CD4-positive, alpha-beta T cell treated with Interleukin-1 beta for 1 hour (primary cell): ENCODE measurements at places on chromosomes 2 and 18.

GRCh38 chr2:156986339-156986988 lies 271.0 kb upstream of the GALNT5 start:
- DNase-seq: no peak

GRCh38 chr2:240725671-240726070 lies 34.0 kb downstream of the AQP12A start:
- DNase-seq: no peak

- DNase-seq: no peak
Measured at GRCh38 chr18:79617511-79618500, 61.8 kb upstream of the CTDP1 start.

- DNase-seq: peak; percentile 61
Measured at GRCh38 chr2:263774-264492, at the start of gene SH3YL1. Gene SH3YL1 (minus strand): TSS chr2:264032. CDS start chr2:263984, 48 bp downstream.

- DNase-seq: no peak
Measured at GRCh38 chr2:122368576-122369243, 613.3 kb downstream of the TSN start.

GRCh38 chr2:181264441-181264840 lies 192.7 kb upstream of the ITGA4 start:
- DNase-seq: no peak

- peak; percentile 49 for DNase-seq
Measured at GRCh38 chr2:240604291-240604938, 17.9 kb downstream of the CAPN10 start.

- peak; percentile 1 for DNase-seq
Measured at GRCh38 chr18:3119401-3120341, 100.1 kb downstream of the MYOM1 start.

- DNase-seq: no peak
Measured at GRCh38 chr2:1824202-1824905, 80.0 kb upstream of the PXDN start.

DNA sequence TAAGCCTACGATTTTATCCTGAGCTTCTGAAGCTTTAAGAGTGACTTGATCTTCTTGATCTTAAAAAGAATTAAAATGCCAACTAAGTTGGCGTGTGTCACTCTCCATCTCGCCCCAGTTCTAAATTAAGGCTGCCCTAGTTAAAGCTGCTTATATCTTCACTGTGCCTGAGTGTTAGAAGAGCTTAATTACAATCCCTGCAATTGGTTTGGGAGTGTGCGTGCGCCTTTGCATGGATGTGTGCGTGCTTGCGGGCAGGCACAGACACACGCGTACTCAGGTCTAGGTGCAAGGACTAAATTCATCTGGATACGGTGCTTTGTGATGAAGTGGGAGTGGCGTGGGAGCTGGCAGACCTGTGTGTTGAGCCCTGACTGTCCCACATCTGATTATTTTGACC lies 201.5 kb downstream of the FAM210A start:
- no peak for DNase-seq

DNA sequence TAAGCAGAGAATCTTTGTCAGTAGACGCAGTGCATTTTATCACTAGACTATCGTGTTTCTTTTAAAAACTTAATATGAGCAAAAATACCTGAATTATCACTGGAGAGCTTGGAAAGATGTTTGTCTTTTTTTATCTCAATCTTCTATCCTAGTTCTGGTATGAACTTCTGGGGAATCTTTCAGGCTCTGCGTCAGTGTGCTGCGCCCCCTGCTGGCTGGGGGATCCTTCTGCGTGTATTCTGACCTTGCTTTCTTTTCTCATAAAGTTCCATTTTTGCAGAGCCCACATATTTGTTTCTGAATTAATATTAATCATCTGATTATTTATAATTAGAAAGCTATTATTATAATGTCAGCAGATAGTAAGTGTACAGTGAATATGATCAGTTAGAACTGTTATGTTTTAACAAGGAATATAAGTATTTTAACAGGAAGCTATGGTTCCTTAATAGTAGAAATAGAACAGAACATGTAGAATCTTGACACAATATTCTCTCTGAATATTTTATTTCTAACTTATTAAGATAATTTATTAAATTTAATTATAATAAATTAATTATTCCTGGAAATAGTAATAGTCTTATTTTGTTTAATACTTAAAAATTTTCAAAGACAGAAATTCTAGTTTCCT lies 945.0 kb upstream of the CRIM1 start:
- DNase-seq: peak; percentile 13

DNA sequence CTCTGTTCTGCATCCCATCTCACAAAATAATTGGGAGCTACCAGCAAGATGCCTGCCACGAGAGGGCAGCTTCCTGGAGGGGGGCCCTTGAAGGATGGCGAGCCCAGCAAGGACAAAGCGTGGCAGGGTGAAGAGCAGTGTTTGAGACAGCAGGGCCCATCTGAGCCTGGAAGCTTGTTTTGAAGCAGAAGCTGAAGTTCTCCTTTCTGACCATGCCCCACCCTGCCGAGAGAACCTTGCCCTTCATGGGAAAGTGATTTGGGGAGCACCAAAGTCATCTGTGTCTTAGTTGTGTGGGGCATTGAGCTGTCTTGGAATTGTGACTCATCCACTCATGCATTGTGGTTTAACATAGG lies 216.3 kb downstream of the BCL11A start:
- DNase-seq: peak; percentile 41

- DNase-seq: no peak
Measured at GRCh38 chr2:39300044-39300978, 56.5 kb upstream of the CDKL4 start.

DNA sequence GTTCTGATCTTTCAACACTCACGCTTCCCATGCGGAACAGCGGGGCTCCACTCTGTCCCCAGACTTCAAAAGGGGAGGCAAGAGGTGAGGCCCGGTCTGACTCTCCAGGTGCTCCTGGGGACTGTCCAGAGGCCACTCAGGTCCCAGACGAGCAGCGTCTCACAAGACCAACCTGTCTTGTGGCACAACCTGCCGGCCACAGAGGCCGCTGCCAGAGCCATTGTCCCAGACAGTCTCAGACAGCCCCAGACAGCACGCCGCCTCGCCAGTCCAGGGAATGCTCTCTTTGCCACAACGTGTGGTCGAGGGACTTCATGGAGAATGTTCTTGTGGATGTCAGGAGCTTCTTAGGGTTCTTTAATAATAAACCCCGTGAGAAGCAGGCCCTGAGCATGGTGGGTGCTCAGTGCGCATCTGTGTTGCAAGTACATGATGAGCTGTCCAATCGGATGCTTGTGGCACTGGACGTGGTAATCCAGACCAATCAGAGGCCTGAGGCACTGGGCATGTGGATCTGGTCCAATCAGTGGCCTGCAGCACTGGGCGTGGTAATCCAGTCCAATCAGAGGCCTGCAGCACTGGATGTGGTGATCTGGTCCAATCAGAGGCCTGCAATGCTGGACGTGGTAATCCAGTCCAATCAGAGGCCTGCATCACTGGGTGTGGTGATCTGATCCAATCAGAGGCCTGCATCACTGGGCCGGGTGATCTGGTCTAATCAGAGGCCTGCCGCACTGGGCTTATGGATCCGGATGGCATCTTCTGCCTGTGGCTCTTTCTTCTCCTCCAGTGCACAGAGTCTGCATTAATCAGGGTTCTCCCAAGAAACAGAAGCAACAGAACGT lies 76.4 kb downstream of the TMEM18 start:
- DNase-seq: no peak

DNA sequence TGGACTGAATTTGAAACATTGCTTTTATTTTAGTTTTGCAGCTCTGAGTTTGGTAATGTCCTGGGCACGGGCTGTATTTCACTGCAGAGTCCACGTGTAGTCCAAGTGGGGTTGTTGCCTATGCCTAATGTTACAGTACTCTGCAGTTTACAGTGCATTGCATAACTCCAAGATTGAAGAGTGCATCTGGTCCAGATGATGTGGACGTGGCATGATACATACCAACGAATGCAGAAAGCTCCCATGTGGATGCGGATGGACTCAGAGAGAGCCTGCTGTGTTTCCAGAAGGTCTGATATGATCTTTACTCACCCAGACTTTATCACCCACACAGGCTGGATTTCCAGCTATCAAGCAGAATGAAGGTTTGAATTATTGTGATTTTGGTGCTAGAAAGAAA lies 44.4 kb upstream of the CCDC68 start:
- DNase-seq: no peak

- DNase-seq: no peak
Measured at GRCh38 chr2:180985771-180986395, 5.5 kb downstream of the UBE2E3 start.

DNA sequence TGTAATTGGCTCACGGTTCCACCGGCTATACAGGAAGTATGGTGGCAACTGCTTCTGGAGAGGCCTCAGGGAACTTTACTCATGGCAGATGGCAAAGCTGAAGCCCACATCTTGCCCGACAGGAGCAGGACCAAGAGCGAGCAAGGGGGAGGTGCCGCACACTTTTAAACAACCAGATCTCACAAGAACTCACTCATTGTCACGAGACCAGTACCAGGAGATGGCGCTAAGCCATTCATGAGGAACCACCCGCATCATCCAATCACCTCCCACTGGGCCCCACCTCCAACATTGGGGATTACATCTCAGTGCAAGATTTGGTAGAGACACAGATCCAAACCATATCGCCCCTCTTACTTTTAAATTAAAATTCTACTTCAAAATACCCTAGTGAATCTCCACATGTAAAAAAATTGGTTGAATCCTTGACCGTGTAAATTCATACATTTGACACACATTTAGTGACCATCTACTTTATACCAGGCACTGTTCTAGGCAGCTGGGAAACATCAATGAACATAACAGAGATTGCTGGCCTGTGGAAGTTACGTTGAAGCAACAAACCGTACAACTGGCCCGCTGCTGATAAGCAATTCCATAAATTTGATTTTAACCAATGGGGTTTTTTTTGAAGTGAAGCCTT lies 87.6 kb downstream of the ALPK2 start:
- peak; percentile 35 for DNase-seq

- DNase-seq: no peak
Measured at GRCh38 chr2:118784860-118785259, 62.6 kb downstream of the EN1 start.

DNA sequence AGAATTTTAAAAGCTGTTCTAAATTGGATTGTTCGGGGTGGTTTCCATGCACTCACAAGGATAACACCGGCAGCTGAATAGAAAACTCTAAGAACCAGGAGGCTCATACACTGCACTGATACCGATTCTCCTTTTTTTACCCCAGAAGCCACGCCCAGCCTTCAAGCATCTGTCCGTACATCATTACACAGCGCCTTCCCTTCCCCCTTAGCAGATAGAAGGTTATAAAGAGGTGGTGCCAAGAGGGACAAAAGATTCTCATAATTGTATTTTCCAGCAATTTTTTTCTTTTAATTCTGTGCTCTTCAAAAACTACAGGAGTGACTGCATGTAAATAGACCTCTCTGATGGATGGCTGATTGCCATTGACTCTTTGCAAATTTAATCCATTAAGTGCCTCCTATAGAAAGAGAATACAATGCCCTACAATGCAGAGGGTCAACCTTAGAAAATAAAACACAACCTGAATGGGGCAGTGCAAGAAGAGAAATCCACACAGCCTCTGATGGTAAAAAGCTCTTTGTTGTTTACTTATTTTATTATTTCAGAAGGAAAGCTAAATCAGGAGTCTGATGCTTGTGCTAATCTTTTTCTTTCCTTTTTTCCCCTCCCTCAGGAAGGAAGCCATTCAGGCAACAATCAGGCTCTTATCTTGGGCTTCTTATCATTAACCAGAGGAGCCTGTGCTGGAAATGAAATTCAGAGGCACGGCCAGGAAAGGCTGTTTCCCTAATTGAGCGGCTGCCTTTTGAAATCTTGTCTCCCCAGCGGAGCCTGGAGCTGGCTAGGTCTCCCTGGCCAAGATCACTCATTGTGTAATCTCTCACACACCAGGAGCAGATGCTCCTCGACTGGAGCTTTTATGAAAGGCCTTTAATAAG lies 198.9 kb upstream of the NABP1 start:
- no peak for DNase-seq

DNA sequence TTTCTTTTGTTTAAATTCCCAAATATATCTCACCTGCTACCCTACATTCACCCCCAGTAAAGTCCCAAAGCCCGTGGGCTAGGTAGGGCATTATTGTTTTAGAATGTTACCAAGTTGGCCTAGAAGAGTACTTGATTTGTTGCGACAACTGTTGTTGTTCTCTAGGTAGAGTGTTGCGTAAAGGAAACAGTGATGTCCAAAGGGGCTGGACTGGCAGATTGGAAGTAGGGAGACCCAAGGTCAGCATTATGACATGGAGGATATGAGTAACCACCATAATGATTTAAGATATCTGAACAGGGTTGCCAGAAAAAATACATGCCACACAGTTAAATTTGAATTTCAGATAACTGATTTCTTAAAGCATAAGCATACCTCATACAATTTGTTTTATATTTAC lies 39.2 kb downstream of the SCN1A start:
- DNase-seq: no peak

DNA sequence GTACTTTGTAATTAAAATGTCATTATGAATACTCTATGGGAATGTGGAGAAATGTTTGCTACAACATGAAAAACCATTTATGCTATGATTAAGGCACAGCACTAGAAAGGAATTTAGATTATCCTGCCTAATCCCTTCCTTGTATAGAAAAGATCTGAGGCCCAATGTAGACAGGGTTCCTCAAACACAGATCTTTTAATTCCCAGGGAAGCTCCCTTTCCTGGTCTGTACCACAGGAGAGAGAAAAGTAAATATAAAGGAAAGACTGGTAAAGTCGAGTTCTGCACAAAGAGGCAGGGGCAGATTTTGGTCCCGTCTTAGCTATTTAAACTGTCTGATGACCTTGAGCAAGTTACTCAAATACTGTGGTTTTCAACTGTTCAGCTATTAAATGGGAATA lies 84.7 kb downstream of the ICA1L start:
- DNase-seq: no peak

- DNase-seq: no peak
Measured at GRCh38 chr2:127004893-127005600, 101.9 kb downstream of the BIN1 start.

DNA sequence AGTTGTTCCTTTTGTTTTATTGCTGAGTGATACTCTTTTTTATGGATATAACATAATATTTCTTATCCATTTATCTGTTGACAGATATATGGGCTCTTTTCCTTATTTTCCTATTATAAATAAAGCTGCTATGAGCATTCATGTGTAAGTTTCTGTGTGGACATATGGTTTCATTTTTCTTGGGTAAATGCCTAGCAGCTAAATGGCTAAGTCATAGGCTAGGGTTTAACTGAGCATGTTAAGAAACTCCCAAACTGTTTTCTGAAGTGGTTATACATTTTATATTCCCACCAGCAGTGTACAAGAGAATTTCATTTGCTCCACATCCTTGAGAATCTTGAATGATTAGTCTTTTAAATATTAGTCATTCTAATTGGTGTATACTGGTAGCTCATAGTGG lies 786.6 kb upstream of the CDH2 start:
- DNase-seq: no peak

DNA sequence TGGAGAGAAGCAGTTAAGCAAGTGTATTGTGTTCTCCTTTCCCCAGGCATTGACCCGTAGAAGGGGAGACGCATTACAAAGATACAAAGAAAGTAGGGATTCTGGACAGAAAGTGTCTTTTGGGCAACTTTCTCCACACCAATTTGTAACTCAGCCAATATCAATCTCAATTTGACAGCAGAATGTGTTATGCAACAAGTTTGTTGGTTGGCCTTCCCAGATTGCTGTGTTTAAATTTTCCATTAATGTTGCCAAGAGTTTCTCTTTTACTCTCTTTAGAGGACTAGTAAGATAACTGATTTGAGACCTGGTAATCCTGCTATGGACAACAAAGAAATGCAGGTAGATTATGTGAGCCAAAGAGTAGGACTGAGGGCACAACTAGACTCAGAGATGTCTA lies 279.6 kb downstream of the ZNF804A start:
- no peak for DNase-seq

GRCh38 chr2:74504591-74504990 lies 2.9 kb downstream of the PCGF1 start:
- no peak for DNase-seq
